Activated CD4-positive, alpha-beta memory T cell treated with anti-CD3 and anti-CD28 coated beads, Interleukin-2, amount 10 ng/mL, durations not matched to agents 7 days and 5 days (primary cell): ENCODE measurements at places on chromosomes 11 and 22. TPM values are rescaled to one million over a fixed set of nuclear protein-coding genes. Genes with fewer than 3 reads are reported as not detected.

CDC45 gene
- total RNA-seq = 53.2 TPM

OR10A2 gene
- not detected for total RNA-seq

DCUN1D5 gene
- 32.6 TPM for total RNA-seq

IGLL1 gene
- total RNA-seq = 2.3 TPM

APOA5 gene
- not detected for total RNA-seq
